ENCODE measurements at places on chromosomes 3 and 15. TPM values are rescaled to one million over a fixed set of nuclear protein-coding genes. Genes with fewer than 3 reads are reported as not detected.

DNA sequence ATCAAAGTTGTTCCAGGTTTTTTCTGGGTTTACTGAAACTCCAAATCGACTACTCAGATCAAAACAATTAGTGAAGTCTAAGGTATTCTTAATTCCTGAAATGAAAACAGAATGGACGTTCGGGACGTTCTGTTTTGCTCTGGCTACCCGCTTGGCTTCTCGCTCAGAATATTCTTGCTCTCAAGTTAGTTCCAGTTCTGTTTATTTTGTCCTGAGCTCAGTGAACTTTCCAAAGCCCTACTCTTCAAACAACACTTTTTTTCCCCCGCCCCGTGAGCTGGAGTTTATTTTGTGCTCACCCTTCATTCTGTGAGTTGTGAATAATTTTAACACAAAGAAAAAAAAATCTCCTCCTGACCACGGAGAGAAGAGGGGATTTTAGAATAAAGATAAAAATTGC, 72.6 kb downstream of the SAMMSON start:
- DNase-seq, result no peak

DNA sequence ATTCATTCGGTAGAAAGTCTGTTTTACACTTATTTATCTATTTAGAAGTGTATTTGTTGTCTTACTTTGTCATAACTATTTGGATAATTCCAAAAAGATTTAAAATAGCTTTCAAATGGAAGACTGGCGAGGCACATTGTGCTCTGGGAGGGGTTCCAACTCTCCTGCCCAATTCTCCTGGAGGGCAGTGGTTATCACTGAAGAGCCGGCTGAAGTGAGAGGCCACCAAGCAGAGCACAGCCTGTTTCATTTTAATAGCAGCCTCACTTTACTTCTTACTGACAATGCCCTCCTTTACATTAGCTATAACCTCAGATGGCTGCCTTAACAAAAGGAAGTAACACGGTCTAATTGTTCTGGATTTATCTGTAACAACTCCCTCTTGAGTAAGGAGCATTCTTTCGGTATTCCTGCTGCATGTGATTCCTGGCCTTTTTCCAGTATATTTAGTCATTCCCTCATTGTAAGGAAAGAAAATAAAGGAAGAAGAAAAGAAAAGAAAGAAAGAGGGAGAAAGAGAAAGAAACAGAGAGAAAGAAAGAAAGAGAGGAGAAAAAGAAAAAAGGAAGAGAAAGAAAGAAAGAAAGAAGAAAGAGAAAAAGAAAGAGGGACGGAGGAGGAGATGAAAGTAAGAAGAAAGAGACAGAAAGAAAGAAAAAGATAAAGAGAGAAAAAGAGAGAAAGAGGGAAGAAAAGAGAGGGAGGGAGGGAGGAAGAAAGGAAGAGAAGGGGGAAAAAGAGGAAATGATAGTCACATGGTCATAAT, 339.8 kb upstream of the WNT5A start:
- no peak for DNase-seq

The ATP8B4 gene
- 0.63 TPM for total RNA-seq

GRCh38 chr15:51735228-51736010, 2.0 kb downstream of the LYSMD2 start:
- DNase-seq, result no peak

The TBC1D21 gene
- total RNA-seq, result not detected

DNA sequence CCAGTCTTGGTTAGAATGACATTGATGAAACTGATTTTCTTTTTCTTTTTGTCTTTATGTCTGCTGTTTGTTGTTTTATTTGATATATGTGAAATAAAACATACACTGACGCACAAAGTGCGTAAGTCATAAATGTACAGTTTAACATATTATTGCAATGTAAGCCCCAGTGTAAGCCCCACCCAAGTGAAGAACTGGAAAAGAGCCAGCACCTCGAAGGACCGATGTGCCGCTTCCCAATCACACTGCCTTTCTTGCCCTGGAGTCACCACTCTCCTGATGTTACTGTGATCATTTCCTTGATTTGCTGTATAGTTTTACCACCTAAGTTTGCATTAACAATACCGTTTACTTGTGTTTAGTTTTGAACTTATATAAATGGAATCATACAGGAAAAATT, 128.4 kb upstream of the LPP start:
- no peak for DNase-seq

The SAMMSON gene
- not detected for total RNA-seq

The SEMA3B gene
- total RNA-seq, result 22.6 TPM

The MYL3 gene
- total RNA-seq, result 0.31 TPM

DNA sequence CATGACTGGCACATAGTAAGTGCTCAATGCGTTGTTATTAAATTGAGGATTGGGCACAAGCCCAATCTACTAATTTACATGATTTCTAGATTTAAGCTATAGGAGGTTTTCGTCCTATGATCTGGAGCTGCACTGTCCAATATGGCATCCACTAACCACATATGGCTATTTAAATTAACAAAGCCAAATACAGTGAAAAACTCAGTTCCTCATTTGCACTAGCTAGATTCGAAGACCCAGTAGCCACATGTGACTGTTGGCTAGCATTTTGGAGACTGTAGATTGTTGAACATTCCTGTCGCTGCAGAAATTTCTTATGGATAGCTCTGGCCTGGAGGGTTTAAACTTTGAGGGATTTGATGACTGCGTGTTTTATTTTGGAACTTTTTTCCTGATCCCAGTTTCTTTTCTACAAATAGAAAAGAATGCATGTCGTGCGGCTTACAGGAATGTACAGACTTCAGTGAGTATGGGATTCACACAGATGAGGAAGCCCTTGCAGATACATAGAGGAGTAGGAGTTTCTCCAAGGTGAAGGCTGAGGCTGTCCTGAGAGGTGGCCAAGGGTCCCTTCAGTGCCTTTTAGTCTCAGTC, 82.8 kb downstream of the SLCO3A1 start:
- no peak for DNase-seq

DNA sequence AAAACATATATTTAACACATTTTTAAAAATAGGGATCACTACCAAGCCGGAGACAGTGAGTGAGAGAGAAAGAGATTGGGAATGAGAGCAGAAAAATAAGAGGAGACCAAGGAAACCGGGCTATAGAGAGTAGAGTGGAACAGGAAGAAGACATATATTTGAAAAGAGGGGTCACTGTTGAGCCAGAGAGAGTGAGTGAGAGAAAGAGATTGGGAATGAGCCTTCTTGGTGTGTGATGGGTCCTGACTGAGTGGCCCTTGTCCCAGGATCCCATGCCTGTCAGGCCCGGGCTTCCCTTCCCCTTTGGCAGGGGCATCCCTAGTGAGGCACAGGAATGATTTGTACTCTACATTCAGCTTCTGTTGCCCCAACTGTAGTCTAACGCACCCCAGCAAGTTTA, 646.6 kb downstream of the NTRK3 start:
- DNase-seq, result no peak

The CSPG4 gene
- 103 TPM for total RNA-seq

The LAMB2 gene
- 518 TPM for total RNA-seq

DNA sequence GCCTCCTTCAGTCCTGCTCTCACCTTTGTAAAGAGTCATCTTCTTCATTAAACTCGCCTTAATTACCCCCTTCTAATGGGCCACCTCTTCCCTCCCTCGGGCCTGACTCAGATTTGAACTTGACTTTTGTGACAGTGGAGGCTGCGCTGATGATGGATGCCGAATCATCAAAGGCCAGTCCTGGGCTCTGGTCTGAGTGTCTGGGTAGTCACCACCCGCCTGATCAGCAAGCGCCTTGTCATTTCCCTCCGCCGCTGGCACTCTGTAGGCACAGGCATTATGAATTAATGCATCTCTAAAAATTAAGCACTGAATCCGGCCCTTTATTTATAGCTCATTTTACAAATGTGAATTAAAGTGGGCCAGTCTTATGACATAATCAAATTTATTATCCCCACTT, 116.7 kb upstream of the PROK2 start:
- DNase-seq, result no peak

- no peak for DNase-seq
Measured at GRCh38 chr3:151770956-151771355, 37.2 kb downstream of the AADACL2 start.

GRCh38 chr15:83127547-83128150, 20.2 kb downstream of the TM6SF1 start:
- DNase-seq, result no peak

The YEATS2 gene
- total RNA-seq, result 19.0 TPM

The MAGI1 gene
- 22.7 TPM for total RNA-seq

GRCh38 chr3:56812754-56813652, 11.3 kb upstream of the ARHGEF3 start:
- peak; percentile 24 for DNase-seq

DNA sequence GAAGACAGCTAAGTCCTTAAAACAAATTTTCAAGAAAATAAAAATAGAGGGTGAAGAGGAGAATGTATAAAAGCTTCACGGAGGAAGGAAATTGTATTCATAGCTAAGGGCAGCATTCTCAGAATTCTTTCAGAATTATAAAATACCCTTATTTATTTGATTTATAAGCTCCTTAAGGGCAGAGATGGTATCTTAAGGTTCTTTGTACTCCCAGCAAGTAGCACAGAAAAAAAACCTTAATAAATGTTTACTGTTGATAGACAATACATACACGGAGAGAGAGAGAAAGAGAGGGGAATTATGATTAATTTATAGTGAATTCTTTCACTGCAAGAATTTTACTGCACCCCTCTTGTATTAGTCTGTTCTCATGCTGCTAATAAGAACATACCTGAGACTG, 375.6 kb upstream of the CCDC54 start:
- peak; percentile 50 for DNase-seq

DNA sequence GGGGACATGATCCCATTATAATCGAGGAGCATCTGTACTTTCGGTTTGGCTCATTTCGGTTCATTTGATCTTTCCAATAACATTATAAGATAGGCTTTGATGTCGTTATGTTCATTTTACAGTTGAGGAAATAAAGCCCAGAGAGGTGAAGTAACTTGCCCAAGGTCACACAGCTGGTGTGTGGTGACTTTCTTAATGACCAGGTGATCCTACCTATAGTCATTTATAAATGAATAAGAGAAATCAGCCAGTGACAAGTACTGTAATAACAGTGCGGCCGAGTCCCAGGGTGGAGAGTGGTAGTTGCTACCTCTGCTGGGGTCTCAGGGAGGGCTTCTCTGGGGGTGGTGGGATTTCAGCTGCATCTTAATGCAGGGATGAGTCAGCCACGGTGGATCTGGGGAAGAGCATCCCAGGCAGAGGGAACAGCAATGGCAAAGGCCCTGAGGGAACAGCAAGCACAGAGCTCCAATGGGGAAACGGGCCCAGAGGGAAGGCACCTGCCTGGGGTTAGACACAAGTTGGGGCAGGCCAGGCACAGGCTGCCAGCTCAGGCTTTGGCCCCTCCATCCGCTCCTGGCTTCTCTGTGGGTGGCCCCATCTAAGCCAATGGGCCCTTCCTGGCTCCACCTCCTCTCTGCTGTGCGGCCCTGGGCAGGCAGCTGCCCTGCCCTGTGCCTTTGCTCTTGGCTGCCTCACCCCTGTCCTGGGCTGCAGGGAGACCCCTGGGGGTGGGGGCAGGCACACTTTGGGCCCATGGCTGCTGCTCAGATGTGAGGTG, 1.1 kb upstream of the FBLN2 start:
- DNase-seq, result no peak

The CCR8 gene
- not detected for total RNA-seq

The CXCR6 gene
- total RNA-seq, result not detected

GRCh38 chr3:180329187-180329586, 272.8 kb upstream of the TTC14 start:
- no peak for DNase-seq

DNA sequence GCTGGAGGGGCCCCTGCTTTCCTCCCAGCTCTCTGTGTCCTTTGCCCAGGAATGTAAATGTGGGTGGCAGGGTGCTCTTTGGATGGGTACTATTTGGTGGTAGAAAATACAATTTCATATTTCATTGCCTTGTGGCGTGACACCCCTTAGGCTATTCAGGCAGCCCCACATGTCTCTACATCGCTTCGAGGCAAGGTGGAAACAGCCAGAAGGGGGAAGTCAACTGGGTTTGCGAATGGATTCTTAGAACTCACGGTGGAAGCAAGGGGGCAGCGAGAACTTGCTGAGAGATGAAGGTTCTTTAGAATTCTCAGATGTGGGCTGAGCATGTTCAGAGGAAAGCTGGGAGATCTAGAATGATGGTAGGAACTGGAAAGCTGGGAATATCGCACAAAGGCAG, 25.3 kb downstream of the PLA2G4D start:
- no peak for DNase-seq

GRCh38 chr3:113606539-113607218, 74.3 kb downstream of the SIDT1 start:
- DNase-seq, result no peak

The OXTR gene
- 682 TPM for total RNA-seq

DNA sequence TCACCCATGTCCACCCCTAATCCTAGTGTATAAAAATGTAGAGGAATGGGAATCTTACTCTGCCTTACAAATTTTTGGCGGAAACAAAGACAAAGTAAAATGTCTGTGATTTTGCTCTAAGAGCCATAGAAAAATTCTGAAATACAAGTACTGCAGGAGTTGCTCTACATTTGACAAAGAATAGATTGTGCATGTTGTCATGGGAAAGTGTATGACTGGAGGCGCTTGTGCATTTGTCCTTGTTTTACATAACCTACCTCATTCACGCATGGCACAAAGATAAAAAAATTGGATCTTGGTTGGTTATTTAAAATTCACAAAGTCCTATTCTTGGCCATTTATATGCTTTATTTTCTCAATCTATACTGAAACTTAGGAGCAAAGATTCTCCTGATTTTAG, 2.0 kb upstream of the TUSC7 start:
- DNase-seq, result no peak

DNA sequence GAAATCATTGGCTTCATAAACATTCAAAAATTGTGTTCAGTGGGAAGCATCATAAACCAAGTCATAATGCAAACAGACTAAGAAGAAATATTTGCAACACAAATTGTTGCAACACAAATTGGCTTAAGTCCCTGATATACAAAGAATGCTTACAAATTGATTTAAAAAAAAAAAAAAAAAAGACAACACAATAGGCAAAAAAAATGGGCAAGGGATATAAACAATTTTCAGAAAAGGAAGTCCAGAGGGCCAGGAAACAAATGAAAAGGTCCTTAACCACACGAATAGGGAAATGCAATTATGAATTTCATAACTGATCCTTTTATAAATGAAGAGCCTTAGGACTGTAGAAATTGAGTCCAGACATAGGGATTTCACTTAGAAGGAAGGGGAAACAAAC, 98.9 kb downstream of the LRRK1 start:
- no peak for DNase-seq

GRCh38 chr3:15576475-15576874, 24.9 kb downstream of the HACL1 start:
- DNase-seq, result no peak

DNA sequence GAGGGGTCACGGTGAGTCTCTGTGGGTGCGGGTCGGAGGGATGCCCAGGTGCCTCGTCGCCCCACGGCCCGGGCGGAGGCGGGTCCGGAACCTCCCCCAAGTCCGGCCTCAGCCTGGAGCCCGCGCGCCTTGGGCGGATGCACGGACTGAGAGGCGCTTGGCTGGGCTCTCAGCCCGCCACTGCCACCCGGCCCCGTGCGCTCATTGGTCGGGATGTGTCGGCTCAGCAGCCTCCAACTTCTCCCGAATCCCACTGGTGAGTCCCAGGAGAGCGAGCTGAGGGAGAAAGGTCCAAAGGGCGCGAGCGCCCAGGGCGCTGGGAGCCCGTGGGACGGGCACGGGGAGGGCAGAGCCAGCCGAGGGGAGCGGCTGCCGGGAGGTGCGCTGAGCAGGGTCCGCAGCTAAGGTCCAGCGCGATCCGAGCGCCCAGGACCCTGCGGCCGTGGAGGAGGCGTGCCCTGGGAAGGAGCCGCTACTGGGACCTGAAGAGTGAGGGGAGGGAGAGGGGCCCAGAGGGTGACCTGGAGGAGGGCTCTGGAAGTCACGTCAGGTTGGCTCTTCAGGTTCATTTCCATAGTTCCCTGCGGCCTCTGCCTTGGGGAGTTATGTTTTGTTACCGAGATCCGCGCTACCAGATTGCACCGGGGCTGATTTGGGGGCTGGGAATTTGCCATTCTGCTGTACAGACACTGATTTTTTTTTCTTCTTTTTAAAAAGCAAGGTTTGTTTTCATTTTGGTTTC, at the start of gene MME:
Gene MME (plus strand): TSS at position 574 of the 742 bp plus-strand sequence. CDS start 3,849 bp downstream, outside the sequence.
- DNase-seq, result peak; percentile 55
